KBM-7 (cell line): ENCODE measurements at places on chromosomes 13 and 19.

DNA sequence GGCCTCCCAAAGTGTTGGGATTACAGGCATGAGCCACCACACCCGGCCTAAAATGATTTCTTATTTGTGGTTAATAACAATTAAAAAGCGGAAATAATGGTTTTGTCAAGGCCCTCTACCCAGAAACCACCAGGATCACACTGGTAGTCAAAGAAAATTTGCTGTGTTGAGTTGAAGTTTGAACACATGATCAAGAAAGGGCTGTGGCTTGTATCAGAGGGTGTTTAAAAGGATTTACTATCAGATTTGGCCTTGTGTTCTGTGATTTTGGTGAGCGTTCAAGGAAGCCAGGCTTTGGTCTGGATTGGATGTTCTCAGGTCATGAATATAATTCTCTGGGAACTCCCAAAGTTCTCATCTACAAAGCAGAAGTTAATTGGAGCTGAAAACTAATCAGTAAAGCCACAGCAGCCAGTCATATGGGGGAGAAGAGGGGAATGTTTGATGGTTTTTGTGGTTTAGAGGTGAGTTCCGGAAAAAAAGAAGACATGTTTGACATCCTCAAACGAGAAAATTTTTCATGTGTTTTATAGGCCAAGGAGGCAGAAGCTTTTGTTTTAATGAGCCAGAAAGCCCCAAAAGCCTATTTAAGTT lies 10.6 kb upstream of the ZNF556 start:
- peak; percentile 77 for DNase-seq

DNA sequence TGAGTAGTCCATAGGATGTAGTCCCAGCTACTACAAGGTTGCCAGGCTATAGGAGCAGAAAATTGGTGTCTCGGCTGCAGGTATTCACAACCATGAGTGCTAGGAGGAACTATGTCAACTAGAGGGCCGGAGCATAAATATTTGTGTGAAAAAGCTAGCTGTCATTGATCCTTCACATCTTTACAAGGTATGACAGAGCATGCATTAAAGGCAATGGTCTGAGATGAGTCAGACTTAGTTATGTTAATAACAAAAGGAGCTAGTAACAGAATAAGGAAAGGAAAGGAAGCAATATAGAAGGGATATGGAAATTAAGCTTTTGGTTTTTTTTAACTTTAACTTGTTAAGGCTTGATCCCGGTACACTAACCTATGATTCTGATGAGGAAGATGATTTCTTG lies 40.9 kb upstream of the PSG9 start:
- DNase-seq: no peak

GRCh38 chr19:29952646-29953045 lies 10.6 kb downstream of the URI1 start:
- DNase-seq: no peak

- DNase-seq: no peak
These were observed 19.6 kb upstream of the QTRT1 start for GRCh38 chr19:10681658-10682057.

GRCh38 chr19:3324405-3324856 lies 42.0 kb upstream of the NFIC start:
- DNase-seq: peak; percentile 62

DNA sequence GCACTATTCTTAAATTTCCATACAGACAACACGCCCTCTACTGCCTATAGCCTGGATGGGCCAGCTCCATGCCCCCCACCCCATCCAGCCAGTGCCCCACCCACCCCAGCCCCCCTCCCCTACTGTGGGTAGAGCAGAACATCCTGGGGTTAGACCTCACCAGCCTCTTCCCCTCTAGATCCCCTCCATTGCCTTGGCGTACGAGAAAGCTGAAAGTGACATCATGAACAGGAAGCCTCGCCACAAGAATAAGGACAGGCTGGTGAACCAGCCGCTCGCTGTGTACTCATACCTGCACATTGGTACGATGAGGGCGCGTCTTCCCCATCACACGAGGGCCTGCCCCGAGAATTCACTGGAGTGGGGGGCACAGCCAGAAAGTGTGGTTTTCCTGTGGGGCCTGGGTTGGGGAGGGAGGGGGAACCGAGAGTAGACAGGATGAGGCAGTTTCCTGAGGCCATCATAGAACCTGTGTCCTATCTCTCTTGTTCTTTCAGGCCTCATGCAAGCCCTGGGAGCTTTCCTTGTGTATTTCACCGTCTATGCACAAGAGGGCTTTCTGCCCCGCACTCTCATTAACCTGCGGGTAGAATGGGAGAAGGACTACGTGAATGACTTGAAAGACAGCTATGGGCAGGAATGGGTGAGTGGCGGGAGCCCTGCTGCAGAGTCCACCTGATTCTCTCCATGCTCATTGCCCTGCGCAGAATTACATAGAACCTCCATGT lies 29.1 kb downstream of the ATP12A start:
- DNase-seq: peak; percentile 41

- peak; percentile 48 for DNase-seq
These were observed 46.7 kb downstream of the GAS6 start for GRCh38 chr13:113816946-113817859.

DNA sequence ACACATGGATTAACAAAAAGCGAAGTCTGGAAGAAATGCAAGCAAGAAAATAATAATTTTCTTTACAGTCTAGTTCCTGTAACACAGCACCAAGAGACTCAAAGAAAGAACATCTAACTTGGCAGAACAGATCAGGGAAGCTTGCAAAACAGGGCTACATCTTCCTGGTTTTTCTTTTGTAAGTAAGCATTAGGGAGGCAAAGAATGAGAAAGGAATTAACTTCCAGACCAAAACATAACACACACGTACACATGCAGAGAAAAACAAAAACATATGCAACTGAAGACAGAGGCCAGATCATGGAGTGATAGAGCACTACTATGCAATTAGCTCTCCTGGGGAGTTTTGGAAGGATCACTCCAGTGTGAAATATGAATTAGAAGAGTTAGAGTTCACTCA lies 120.5 kb downstream of the DIAPH3 start:
- no peak for DNase-seq

DNA sequence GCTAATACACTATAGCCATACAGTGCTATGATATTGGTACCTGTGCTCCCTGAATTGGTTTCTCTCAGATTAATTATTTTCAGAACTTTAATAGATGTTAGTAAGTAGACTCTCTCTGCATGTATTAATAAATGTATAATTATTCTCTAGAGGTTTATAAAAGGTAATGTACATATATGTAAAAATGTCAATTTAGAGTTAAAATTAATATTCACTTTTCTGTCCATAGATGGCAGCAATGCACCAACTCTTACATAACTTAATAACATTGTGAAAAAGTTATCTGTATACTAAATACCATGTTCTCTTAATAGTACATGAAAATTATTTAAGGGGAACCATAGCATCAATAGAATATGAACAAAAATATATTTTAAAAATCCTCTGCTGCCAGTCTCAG lies 515.0 kb upstream of the KLHL1 start:
- DNase-seq: peak; percentile 11

DNA sequence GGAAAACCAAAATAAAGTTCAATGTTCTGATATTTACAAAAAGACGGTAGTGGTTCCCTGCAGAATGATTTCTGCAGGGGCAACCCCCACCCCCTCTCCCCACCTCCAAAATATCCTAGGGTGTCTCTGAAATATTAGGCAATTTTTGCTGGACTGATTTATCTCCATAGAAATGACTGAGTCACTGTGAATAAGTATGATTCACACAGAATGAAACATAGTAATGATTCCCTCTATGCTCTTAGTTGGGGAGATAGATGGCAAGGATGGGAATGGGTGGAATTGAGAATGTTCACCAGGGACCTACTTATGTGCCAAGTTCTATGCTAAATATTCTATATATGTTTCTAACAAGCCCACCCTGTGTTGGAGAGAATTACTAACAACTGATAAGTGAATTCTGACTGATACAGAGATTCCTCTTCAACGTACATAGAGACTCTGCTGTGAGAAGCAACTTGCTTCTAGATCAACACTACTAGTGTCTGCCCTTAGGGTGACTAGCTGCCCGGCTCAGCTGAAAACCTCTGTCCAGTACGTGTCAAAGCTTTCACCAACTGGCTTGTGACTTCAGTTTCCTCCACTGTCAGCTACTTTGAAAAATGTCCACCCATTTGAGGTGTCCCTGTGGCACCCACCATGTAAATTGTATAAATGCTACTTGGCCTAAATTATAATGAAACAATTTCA lies 38.4 kb upstream of the RAP2A start:
- no peak for DNase-seq

DNA sequence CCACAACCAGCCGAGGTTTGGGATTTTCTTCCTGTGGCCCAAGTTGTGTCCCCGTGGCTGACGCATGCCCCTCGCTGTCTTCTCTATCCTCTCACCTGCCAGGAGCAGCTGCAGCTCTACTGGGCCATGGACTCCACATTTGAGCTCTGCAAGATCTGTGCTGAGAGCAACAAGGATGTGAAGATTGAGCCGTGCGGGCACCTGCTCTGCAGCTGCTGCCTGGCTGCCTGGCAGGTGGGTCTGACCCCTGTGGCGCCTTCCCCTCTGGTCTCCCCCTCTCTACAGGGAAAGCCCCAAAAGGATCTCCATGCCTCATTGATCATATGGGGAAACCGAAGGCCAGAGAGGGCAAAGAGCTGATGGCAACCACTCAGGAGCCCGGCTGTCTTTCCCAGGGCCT lies 14.6 kb downstream of the CBLC start:
- DNase-seq: no peak

DNA sequence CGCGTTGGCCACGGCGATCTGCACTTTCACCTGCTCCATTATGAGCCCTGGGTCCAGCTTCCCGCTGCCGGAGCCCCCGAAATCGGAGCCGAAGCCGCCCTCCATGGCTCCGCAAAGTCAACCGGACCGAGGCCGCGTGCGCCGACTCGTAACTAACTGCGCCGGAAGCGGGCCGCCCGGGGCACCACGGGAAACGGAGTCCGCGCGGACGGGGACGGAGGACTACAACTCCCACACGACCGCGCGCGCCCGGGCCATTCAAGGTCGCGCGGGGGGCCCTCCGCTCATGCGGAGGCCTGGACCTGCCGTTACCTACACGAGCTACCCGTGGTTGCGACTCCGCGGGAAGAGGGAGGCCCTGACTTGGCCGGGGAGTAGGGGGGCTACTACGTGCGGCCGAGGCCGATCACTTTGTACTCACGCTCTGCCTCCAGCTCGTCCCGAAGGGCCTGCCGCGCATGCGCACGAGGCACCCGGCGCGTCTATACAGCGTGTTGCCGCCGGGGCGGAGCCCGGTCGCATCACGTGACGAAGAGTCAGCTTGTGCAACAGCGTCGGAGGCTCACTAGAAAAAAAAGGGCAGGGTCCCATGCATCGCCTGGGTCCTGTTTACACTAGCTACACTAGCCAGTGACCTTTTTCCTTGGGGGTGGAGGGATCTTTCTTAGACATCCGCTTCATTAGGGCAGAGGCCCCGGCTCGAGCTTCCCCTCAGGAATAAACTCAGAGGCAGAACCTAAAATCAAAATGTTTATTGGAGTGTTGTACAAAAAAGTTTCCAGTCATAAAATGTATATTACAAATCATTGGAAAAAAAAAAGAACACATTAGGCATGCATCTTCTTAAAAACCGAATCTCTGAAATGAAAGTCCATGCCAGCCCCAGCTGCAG lies at the start of gene TIMM13:
Gene TIMM13, minus strand, starts transcription at position 158 of the 892 bp plus-strand sequence. Its CDS starts 53 bp downstream, at position 105.
- peak; percentile 96 for DNase-seq

DNA sequence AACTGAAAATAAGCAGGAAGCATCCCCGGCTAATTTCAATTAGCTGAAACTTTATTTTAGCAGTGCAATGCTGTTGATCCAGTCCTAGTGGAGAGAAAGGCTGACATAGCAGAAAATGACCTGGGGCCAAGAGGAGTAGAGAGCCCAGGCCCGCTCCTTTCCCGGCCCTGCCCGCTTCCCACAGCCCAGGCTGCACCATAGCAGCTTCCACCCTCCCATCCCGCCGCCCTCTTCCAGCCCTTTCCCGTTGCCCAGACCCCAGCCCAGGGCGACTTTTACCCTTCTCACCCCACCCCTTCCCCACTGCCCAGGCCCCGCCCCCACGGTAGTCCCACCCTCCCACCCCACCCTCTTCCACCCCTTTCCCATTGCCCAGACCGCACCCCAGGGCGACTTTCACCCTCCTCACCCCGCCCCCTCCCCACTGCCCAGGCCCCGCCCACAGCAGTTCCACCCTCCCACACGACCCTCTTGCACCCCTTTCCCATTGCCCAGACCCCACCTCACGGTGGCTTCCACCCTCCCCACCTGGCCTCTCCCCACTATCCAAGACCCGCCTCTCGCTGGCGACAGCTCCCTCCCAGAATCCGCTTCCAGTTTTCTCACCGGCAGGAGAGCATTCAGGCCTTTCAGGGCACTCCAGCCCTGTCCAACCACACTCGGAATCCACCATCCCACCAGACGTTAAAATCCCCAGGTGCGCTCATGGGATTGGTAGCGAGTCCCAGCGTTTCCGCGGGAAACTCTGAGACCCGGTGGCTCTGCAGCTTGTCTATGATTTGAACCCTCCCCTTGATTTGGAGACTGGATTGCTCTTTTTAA lies 8.3 kb downstream of the ZNF160 start:
- DNase-seq: no peak

DNA sequence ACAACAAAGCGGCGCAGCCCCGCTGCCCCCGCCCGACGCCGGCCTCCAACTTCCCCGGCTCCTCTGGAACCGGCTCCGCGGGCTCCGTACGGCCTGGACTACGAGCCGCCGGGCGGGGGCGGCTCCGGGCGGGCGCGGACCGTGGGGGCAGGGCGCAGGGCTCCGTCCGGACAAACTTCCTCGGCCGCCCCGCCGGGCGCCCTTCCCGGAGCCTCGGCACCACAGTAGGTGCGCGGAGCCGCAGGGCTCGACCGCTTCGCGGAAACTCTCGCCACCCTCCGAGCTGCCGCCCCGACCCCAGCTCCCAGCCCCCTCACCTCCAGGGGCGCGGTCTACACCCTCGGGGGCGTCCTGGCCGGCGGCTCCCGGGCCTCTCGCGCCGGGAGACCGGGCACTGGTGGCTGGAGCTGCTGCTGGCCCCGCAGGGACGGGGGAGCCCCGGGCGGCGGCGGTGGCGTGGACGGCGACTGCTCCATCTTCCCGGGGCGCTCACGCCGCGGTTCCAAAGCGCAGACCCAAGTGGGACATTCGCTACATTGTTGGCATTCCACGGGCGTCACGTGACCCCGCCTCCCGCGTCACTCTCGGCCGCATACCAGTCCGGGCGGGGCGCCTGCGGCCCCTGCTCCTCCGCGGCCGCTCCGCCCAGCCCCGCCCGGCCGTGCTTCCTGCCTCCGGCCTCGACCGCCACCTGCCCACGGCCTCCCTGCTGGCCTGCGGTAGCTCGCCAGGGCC lies at the start of gene LATS2:
Gene LATS2, minus strand, starts transcription at position 558 of the 735 bp plus-strand sequence. CDS start 15,560 bp downstream, outside the sequence.
- DNase-seq: peak; percentile 85

GRCh38 chr13:50286324-50286723 lies 271.1 kb downstream of the KCNRG start:
- DNase-seq: no peak

GRCh38 chr13:43894438-43894837 lies 14.7 kb downstream of the LACC1 start:
- DNase-seq: no peak

GRCh38 chr19:36963280-36963679 lies 47.1 kb downstream of the ZNF568 start:
- DNase-seq: no peak

- DNase-seq: no peak
These were observed 51.8 kb downstream of the GJA3 start for GRCh38 chr13:20109037-20109436.

GRCh38 chr13:48892053-48892687 lies 83.5 kb upstream of the FNDC3A start:
- no peak for DNase-seq

- peak; percentile 61 for DNase-seq
These were observed 70.5 kb downstream of the GADD45B start for GRCh38 chr19:2546128-2547032.
